RPMI7951 (cell line): ENCODE measurements at places on chromosomes 3 and 15.

- DNase-seq: no peak
Measured at GRCh38 chr15:49751751-49752150, 130.9 kb downstream of the DTWD1 start.

DNA sequence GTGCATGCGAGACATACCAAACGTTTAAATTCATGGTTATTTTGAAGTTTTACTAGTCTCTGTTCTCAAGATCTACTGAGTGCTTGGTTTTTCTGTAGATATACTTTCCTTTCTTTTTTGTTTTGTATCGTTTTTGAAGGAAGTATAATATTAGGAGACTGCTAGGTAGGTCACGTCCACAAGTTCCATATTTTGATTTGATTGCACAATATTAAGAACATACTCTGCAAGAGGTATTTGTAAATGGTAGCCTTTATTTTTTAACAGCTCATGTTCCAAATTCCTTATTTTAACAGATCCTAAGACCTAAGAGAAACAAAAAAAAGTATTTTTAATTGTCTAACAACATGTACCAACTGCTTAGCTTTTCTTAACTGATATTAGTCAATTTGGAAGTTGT is 156.7 kb downstream of the SERPINI1 start:
- no peak for DNase-seq

DNA sequence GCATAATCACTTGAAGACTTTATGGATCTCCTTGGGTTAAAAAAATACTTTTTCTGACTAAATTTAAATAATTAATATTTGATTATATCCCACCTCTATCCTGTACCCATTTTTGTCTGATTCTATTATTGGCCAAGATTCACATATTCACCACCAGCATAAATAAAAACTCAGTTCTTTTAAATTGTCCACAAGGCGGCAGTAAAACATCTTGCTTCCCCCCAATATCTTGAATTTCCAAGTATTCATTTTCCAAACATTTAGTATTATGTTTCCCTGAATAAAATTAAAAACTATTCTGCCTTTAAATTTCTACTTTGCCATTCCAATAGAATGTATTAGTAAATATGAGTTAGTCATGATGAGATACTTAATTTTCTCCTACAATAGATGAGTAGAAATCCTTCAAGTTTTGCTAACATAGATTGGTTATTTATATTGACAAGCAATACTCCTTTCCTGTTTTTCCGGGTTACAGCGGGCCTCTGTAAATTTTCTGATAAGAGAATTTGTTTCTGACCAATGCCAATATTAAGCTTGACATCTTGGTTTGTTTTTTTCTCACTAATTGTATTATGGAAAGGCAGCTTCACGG is 218.7 kb upstream of the MDFIC2 start:
- peak; percentile 25 for DNase-seq

- no peak for DNase-seq
Measured at GRCh38 chr3:157465741-157466140, 29.1 kb downstream of the PTX3 start.

GRCh38 chr15:41512940-41513505 is 604 bp downstream of the LTK start:
- DNase-seq: peak; percentile 55

GRCh38 chr3:172106989-172107388 is 67.6 kb downstream of the FNDC3B start:
- peak; percentile 47 for DNase-seq

GRCh38 chr3:151580591-151580990 is 119.7 kb upstream of the IGSF10 start:
- peak; percentile 59 for DNase-seq

- DNase-seq: peak; percentile 38
Measured at GRCh38 chr15:65869954-65870871, 922 bp downstream of the RAB11A start.

DNA sequence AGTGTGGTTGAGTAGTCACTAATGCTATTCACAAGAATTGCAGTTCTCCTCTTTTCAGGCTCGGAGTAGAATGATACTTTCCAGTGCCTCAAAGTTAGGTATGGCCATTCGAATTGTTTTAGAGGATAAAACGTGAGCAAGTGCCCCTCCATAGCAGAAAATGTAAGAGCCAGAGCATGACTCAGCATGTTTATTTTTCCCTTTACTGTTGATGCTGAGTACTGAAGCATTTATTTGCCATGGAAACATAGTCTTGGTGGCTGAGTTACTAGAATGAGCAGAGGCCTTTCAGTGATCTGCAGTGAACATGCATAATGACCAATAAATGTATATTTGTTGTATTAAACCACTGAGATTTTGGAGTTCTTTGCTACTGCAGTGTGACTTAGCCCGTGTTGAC is 540.6 kb downstream of the NLGN1 start:
- no peak for DNase-seq

DNA sequence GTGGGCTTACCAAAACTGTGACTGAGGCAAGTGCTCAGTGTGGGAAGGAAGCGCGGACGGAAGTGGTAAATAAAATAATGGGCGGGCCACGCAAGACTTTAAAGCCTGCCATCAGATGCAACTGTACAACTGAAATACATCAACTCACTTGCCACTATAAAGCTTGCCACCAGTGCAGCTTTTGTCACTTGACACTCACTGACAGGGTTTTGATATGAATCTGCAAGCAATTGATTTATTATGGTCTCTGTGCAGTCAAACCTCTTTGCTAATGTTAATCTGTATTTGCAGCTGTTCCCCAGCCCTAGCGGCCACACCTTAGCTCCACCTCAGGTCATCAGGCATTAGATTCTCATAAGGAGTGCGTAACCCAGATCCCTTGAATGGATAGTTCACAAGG is 2.3 kb upstream of the GFM1 start:
- no peak for DNase-seq

DNA sequence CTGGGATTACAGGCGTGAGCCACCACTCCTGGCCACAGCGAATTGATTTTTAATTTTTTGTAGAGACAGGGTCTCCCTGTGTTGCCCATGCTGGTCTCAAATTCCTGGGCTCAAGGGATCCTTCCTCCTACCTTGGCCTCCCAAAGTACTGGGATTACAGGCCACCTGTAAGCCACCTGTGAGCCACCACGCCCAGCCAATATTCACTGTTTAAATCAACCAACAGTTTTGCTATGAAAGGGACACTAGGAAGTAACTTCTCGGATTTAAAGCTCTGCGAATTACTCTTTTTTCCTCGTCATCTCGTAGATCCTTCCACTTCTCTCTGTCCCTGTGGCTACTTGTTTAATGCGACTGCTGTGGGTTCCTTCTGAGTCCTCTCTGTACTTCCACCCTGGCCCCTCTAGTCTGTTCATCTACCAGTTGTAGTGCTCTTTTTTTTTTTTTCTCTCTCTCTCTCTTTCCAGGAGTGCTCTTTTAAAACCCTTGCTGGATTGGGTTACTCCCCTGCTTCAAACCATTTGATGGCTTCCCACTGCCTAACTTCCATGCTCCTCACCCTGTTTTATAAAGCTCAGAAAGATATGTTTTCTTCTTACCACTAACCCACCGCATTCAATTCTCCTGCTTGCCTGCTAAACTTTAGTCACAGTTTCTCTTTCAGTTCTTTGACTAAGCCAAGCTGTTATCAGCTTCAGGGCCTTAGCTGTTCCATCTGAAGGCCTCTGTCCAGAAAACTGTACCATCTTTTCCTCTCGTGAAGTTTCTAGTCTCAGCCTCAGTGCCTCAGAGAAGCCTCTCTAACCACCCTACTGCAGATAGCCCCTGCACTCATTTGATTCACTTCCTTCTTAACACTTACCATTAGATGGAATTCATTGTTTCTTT is 12.4 kb downstream of the RTF1 start:
- DNase-seq: no peak

- DNase-seq: no peak
Measured at GRCh38 chr15:69194854-69195253, 34.4 kb downstream of the GLCE start.

GRCh38 chr3:170809007-170809974 is 60.7 kb downstream of the RPL22L1 start:
- DNase-seq: peak; percentile 90

- DNase-seq: no peak
Measured at GRCh38 chr15:93317772-93318171, 228.8 kb upstream of the RGMA start.

GRCh38 chr3:140568842-140569520 is 108.9 kb upstream of the TRIM42 start:
- peak; percentile 79 for DNase-seq

DNA sequence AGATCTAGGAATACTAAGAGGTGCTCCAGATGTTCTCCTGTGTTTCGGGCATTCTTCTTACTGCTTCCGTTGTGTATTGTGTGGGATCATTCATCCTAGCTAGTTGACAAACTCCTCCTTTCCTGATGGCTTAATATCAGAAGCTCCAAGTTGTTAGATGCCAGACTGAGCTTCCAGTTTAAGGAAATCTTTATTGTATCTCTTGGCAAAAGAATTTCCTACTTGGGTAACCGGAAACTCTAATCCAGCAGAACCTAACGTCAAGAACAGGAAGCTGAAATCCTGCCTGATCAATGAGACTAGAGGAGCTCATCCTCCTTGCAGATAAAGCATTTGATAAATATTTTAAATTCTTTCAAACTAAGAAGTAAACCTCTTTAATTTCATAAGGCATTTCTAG is 27.7 kb upstream of the MYH15 start:
- DNase-seq: no peak

GRCh38 chr3:143002083-143002712 is 828 bp downstream of the U2SURP start:
- DNase-seq: peak; percentile 14

GRCh38 chr15:42185801-42186200 is 22.3 kb downstream of the VPS39 start:
- DNase-seq: no peak

GRCh38 chr15:62606376-62607113 is 436.0 kb upstream of the TPM1 start:
- DNase-seq: peak; percentile 99

GRCh38 chr15:66912441-66912840 is 153.0 kb upstream of the SMAD3 start:
- no peak for DNase-seq

GRCh38 chr3:116199063-116199462 is 246.2 kb downstream of the LSAMP start:
- DNase-seq: no peak

DNA sequence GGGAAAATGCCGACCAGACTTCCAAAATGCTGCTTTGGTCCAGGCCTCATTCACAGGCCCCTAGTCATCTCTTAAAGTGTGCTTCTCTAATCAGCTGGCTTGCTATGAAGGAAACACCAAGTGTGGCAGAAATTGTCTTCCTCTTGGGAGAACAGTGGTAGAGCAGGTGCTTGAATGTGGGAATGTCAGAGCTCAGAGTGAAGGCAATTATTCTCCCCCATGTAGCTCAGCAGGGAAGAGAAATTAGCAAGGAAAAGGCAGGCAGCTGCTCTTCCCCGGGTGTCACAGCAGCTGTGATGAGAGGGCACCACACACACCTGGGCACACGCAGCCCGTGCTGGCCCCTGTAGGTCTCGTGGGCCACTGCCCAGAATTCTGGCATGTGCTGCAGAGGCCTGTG is 358.5 kb downstream of the WDR72 start:
- no peak for DNase-seq

GRCh38 chr15:20353966-20354883 is 187.4 kb downstream of the GOLGA6L6 start:
- no peak for DNase-seq

DNA sequence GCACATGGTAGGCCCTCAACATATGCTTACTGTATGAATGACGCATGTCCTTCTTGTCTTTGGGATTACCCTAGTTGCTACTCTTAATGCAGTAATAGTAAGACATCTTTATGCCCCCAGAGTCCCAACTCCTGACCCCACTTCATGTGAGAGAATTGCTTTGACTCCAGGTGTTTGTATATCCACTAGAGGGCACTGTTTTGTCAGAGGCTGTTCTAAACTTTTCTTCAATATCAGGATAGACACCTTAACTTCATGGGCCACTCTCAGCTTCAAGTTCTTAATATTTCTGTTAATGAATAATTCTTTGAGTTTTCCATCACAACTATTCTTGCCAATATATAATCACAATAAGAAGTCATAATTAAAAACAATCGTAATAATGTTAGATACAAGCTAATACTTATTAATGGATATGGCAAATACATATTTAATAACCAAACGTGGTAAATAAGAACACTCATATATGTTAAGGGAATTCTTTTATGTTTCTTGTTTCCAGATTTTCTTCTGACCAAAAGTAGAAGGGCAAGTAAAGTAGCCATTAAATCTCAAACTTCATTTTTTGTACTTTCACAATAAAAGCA is 337.2 kb upstream of the DNAJC19 start:
- DNase-seq: peak; percentile 3

- no peak for DNase-seq
Measured at GRCh38 chr3:147963711-147964110, 554.5 kb downstream of the ZIC1 start.

GRCh38 chr3:128794770-128795649 is 69.0 kb downstream of the RAB7A start:
- peak; percentile 59 for DNase-seq
